ENCODE measurements at places on chromosomes 5 and 9.

- no peaks in the 10 kb centered on the region for H3K27me3 ChIP-seq
- H3K4me3 ChIP-seq = no peak overlapping the region
- no peak for DNase-seq
- H3K4me1 ChIP-seq = peaks cover 5% of the 10 kb centered on the region
- H3K27ac ChIP-seq = no peak overlapping the region
- H3K36me3 ChIP-seq = no peaks in the 10 kb centered on the region
Observed at GRCh38 chr5:113296676-113297075, 138.1 kb downstream of the TSSK1B start.

- H3K27ac ChIP-seq = no peak overlapping the region
- no peak overlapping the region for H3K4me3 ChIP-seq
- no peaks in the 10 kb centered on the region for H3K36me3 ChIP-seq
- H3K27me3 ChIP-seq = no peaks in the 10 kb centered on the region
- no peak for DNase-seq
- H3K4me1 ChIP-seq = no peaks in the 10 kb centered on the region
Observed at GRCh38 chr5:21219251-21219650, 1231.3 kb upstream of the CDH18 start.

DNA sequence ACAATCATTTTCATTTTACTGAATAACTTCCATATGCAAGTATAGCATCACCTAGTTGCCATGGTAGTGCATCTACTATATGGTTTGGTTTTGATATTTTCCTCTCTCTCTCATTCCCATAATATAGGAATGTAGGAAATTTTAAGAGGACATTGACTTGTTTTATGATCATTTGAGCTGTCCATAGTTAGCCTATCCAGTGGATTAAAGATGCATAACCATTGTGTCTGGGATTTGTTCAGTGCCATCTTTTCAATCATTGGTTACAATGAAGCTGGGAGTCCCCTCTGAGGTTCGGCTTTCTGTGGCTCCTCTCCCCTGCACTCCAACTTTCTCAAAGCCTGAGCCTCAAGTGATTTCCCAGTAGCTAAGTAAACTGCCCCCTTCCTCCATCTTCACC is 458.5 kb downstream of the RAB3C start:
- H3K36me3 ChIP-seq = no peaks in the 10 kb centered on the region
- no peak overlapping the region for H3K4me3 ChIP-seq
- peaks cover 11% of the 10 kb centered on the region for H3K4me1 ChIP-seq

- H3K27me3 ChIP-seq = no peaks in the 10 kb centered on the region
- no peak overlapping the region for H3K27ac ChIP-seq
- DNase-seq = no peak
- H3K36me3 ChIP-seq = no peaks in the 10 kb centered on the region
- H3K4me1 ChIP-seq = no peaks in the 10 kb centered on the region
Observed at GRCh38 chr5:51181208-51181894, 201.9 kb upstream of the ISL1 start.

GRCh38 chr9:109150925-109151545 is 16.0 kb downstream of the FRRS1L start:
- DNase-seq = no peak
- H3K4me1 ChIP-seq = no peaks in the 10 kb centered on the region
- H3K4me3 ChIP-seq = no peak overlapping the region
- no peaks in the 10 kb centered on the region for H3K27me3 ChIP-seq

- H3K4me3 ChIP-seq = no peak overlapping the region
- no peak overlapping the region for H3K27ac ChIP-seq
- DNase-seq = no peak
- no peaks in the 10 kb centered on the region for H3K27me3 ChIP-seq
- no peaks in the 10 kb centered on the region for H3K36me3 ChIP-seq
- no peaks in the 10 kb centered on the region for H3K4me1 ChIP-seq
Observed at GRCh38 chr5:100970646-100971255, 67.7 kb upstream of the ST8SIA4 start.

Measured in adrenal gland (tissue), 19 donors.